Stimulated activated CD4-positive, alpha-beta T cell treated with anti-CD3 and anti-CD28 coated beads, Interleukin-12 subunit alpha, Interleukin-12 subunit beta, amount 100 ng/mL, for 4 hours (primary cell): ENCODE measurements at places on chromosomes 2 and 18.

DNA sequence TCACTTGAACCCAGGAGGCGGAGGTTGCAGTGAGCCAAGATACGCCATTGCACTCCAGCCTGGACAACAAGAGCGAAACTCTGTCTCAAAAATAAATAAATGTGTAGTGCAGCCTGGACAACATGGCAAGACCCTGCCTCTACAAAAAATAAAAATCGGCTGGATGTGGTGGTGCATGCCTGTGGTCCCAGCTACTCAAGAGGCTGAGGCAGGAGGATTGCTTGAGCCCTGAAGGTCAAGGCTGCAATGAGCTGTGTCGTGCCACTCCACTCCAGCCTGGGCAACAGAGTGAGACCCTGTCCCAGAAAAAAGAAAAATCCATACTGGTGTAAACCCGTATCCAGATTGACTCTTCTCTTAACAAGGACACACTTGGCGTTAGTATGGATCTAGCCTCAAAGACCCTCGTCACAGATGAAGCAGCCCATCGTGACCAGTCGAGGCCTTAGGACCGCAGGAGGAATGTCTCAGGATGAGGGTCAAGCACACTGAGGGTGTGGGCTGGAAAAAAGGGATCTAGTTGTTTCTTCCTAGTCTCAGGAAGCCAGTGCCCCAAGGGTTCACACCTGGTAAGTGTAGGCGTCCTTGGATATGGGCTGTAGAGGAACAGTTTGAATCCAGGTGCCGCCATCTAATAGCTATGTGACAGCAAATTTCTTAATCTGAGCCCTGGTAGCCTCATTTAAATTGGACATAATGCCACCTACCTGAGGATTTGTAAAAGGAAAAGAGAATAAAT is 4.0 kb upstream of the GPBAR1 start:
- no peak for DNase-seq

- DNase-seq = no peak
Measured at GRCh38 chr2:193818801-193819499, 1624.2 kb upstream of the TMEFF2 start.

GRCh38 chr2:64595397-64596176 is 58.1 kb downstream of the SERTAD2 start:
- no peak for DNase-seq

DNA sequence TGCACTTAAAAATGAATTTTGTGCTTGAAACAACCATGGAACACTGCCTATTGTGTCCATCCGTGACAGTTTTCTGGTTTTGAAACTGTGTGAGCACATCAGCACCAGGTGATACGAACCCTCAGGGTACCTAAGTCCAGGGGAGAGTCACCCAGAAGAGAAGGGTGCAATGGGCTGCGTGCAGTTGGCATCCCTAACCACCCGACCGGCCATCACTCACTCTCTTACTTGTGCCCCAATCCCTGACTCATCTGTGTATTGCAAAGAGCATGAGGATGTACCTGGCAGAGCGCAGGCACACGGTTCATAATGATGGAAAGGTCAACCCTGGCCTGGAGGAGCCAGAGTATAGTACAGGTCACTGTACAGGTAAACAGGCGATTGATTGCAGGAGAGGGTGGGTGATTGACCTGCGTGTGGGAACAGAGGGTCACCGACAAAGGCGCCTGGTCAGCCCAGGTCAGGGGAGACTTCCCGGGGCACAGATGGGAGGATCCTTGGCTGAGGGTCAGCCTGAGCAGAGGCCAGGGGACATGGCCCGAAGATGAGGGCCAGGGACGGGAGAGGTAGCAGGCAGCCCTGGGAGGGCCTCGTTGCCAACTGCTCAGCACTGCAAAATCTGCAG is 160.3 kb downstream of the SEPTIN10 start:
- DNase-seq = no peak

DNA sequence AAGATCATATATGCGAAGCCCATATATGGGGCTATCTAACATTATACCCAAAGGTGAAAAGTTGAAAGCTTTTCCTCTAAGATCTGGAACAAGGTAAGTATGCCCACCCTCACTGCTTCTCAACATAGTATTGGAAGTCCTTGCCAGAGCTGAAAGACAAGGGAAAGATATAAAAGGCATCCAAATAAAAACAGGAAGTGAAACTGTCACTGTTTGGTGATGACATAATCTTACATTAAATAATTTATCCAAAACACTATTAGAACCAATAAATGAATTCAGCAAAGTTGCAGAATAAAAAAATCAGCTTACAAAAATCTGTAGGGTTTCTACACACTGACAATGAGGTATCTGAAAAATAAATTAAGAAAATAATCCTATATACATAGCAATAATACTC is 205.8 kb downstream of the INSIG2 start:
- no peak for DNase-seq

- DNase-seq = no peak
Measured at GRCh38 chr18:36212301-36213171, 25.2 kb downstream of the MOCOS start.

DNA sequence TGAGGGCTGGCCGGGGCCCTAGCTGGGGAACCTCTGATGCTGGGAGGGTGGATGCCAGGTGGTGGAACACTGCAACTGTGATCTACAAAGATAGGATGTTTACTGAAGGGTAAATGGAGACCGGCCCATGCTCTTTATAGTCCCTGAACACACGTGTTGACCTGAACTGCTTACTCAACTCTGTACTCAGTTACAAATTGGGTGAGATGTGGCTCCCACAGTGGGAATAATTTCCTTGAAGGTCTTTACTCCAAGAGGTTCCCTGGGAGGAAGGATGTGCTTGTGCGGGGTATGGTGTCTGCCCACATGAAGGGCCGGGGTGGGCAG is 254.1 kb downstream of the PRKCE start:
- no peak for DNase-seq
